Stimulated activated CD8-positive, alpha-beta memory T cell treated with anti-CD3 and anti-CD28 coated beads, Interleukin-7, amount 100 ng/mL, for 4 hours (primary cell): ENCODE measurements at places on chromosomes 13 and 19.

DNA sequence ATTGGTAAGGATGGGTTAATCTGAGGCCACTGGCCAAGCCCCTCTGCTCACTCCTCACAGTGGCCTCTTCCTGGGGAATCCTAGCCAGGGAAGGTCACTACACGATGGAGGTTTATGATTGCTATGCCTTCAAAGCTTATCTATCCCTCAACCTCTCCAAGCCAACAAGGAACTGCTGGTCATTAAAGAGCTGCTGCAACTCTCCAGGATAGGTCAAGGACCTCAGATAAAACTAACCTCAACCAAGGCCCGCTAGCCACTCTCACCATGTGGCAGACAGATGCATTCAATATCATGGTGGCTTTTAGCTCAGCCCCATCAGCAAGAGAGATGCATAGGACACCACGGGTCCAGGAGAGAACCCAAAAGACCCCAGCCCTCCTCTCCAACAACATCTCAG is 71.6 kb downstream of the SERTM1 start:
- DNase-seq: no peak

DNA sequence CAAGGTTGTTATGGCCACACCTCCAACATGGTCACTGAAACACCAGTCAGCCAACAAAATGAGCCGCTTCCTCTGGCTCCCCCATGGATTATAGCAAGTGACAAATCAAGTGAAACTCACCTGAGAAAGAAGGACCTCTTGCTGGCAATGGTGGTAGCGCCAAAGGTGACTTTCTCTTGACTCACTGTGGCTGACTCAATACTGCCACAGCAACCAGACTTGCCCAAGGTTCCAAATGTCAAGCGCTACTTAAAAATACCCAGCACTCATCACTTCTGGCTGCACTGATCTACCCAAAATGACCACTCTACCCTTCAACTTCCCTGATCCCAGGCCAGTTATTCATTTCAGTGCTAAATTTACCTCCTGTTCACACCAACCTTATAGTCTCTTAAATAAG is 495.5 kb downstream of the FOXO1 start:
- DNase-seq: peak; percentile 22

- DNase-seq: no peak
These were observed 128.7 kb downstream of the UGGT2 start for GRCh38 chr13:95924389-95924994.

- peak; percentile 42 for DNase-seq
These were observed 14.0 kb upstream of the CELF5 start for GRCh38 chr19:3210347-3211017.

- no peak for DNase-seq
These were observed 145.5 kb upstream of the SPRY2 start for GRCh38 chr13:80486402-80486801.

DNA sequence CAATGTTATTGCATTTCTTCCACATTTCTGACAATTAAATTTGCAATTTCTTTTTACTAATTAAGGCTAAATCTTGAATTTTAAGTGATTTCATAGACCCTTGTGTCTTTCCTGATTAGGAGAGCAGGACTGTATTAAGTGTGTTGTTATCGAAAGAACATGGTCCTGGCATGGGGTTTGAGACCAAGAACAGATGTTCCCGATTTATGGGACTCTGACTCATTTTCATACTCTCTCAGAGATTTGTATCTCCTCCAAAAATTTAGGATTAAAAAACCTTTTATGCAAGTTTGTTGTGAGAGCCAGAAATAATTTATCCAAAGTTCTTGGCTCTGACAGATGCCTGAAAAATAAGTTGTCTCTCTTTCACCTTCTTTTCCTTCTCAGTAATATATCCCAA is 589.3 kb upstream of the ARGLU1 start:
- DNase-seq: no peak

GRCh38 chr19:1813192-1814182 is 1.4 kb upstream of the ATP8B3 start:
- no peak for DNase-seq

GRCh38 chr13:49429121-49429520 is 14.7 kb downstream of the CAB39L start:
- DNase-seq: no peak

- DNase-seq: no peak
These were observed 6.9 kb upstream of the ATF5 start for GRCh38 chr19:49921871-49922795.

GRCh38 chr13:79528759-79529191 is 47.8 kb downstream of the NDFIP2 start:
- no peak for DNase-seq

- no peak for DNase-seq
These were observed 60.4 kb downstream of the RASA3 start for GRCh38 chr13:114071991-114072390.

DNA sequence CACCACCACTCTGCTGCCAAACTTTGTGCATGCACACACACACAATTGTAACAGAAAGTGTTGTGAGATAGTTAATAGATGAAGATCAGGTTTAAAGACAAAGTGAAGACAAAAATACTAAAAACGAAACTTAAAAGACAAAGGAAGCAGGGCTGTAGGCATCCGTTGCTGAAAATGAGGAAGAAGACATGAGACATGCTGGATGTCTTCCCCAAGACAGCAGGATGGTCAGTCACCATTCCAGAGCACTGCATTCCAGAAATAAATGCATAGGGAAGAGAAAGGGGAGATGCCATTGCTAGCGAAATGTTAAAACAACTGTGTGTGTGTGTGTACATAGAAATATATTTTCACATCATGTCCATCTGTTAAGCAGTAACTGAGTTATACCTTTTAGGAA is 520.1 kb downstream of the SUCLA2 start:
- no peak for DNase-seq

GRCh38 chr13:38908574-38908973 is 82.1 kb downstream of the STOML3 start:
- no peak for DNase-seq

DNA sequence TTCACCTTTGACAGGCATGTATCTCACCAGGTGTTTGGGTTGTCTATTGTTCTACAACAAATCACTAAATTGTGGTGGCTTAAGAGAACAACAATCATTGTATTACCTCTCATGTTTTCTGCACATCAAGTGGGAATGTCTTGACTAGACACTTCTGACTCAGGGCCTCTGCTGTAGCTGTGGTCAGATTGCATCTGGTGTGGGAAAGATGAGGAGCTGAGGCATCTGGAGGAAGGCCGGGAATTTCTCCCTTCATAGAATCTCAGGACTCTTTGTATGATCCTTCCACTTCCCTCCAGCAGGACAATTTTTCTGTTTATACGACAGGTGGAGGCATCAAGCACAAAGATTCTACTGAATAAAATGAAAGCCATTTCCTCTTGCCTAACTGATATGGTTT is 511.8 kb upstream of the NBEA start:
- DNase-seq: no peak

DNA sequence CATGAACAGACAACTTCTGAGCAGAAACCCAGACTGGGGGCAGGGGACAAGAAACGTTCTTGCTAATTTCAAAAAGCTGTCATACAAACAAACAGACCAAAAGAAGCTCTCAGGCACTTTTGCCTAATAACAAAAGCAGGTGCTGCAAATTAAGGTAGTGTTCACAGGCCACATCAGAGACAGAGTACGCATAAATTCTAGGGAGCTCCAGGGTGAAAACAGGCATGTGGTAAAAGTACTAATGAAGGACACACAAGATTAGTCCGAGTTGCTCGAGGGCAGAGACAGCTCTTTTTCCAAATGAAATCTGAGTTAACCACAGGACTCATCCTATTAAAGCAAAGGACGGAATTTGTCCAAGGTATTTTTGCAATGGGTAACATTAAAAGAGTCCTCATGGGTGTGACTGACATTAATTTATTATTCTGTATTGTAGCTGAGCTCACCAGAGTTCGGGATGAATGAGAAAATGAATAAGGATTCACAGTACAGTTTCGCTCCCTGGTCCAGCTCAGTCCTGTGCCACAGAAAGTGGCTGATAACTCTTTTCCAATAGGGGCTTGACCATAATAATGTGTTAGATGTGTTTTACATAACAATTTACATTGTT is 197.3 kb downstream of the LHFPL6 start:
- no peak for DNase-seq

DNA sequence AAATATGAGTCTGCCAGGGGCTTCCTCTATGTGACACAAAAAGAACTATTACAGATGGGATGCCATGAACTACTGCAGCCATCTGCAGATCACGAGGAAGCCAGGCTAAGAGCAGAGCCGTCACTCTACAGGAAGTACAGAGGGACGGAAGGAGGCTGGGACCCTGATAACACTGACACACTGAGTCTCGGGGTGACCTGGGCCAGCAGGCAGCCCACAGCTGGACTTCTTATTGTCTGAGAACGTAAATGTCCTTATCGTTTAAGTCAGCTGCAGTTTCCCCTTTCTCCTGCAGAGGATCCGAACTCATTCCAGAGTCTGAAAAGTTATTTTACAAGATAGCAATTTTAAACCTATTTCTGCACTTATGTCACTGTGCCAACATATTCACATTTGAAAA is 20.7 kb downstream of the PARP4 start:
- DNase-seq: no peak

- no peak for DNase-seq
These were observed 4.0 kb downstream of the LSM7 start for GRCh38 chr19:2324220-2324948.

GRCh38 chr19:1859331-1859781 is 4.0 kb downstream of the KLF16 start:
- no peak for DNase-seq

DNA sequence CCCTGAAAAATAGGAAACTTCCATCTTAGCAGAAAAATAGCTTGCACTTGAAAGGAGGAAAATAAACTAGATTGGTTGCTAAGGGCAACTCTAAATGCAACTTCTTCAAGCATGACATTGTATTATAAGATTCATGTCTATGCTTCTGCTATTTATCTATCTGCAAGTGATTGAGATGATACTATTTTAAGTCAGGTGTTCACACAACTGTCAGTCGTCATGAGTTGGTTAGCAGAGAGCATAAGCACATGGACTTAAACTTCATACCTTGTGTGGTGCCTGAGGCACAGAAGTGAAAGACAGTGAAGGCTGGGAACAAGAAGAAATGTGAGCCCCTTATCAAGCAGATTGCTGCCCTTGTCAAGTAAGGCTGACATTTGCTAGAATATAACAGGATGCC is 82.9 kb downstream of the SLITRK5 start:
- no peak for DNase-seq

GRCh38 chr13:46595885-46596275 is 42.9 kb downstream of the LRCH1 start:
- no peak for DNase-seq

DNA sequence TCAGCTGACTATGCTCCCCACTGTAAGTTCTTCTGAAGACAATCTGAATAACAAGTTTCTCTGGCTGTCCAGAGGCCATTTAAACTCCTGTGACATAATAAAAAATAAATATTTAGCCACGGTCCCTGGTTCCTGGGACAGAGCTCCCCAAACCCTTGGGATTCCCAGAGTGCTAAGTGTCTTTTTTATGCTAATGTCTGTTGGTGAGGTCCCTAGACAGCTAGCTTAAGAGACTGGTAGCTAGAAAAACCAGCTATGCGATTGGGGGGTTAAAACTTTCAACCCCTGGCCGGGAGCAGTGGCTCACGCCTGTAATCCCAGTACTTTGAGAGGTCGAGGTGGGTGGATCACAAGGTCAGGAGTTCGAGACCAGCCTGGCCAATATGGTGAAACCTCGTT is 5.9 kb downstream of the EPSTI1 start:
- no peak for DNase-seq

DNA sequence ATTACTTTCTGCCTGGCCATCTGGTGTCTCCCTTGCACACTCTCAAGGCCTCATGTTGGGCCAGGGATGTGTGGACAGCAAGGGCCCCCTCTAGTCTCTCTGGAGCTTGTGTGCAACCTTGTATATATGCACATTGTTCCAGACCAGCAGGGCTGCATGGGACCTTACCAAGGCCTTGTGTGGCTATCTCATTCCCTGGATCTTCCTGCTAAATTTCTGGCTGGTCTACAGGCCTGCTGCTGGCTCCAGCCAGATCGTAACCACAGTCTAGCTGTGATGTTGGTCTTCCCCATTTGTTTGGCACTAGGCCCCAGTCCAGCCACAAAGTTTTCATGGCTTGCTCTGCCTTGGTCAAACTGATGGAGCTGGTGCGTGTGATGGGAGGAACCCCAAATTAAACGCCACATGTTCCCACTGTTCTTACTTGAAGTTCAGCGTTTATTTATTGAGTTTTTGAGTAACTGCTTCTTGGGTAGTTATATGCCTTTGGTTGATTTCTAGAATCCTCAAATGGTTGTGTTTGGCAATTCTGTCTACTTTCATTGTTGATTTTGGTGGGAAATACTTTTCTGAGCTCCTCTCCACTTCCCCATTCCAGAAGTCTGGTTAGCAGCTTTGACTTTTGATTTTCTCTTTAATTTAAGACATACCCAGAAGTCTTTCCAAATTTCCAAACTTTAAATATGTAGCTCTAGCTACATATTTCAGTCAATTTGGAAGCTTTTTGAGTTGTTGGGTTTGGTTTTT is 56.4 kb downstream of the SIPA1L3 start:
- DNase-seq: no peak

- peak; percentile 32 for DNase-seq
These were observed 115.4 kb downstream of the ABCC4 start for GRCh38 chr13:95185851-95186250.

DNA sequence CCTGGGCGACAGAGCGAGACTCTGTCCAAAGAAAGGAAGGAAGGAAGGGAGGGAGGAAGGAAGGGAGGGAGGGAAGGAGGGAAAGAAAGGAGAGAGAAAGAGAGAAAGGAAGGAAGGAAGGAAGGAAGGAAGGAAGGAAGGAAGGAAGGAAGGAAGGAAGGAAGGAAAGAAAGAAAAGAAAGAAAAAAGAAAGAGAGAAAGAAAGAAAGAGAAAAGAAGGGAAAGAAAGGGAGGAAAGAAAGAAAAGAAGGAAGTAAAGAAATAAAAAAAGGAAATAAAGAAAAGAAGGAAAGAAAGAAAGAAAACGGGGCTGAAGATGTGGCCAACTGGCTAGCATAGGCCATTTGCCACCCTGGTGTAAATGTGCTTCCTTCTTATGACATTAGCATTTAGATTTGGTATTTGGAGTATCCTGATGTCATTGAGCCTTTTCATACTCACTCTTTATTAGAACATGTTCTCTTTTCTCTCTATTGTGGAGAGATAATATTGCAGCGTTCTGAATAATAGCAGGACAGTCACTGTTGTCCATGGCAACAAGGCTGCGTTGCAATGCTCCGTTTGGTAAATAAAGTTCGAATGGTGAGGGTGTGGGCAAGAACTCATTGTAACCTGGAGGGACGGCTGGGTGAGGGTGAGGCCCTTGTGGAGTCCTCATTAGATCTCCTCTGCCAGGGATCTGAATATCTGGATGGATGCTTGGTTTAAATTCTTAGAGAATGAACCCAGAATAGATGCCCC is 173.9 kb upstream of the UBL3 start:
- no peak for DNase-seq
